Mesothelial cell of epicardium (in vitro differentiated cells): ENCODE measurements at places on chromosomes 5 and 9.

GRCh38 chr9:126379661-126380360 is 53.2 kb downstream of the MVB12B start:
- DNase-seq: no peak

DNA sequence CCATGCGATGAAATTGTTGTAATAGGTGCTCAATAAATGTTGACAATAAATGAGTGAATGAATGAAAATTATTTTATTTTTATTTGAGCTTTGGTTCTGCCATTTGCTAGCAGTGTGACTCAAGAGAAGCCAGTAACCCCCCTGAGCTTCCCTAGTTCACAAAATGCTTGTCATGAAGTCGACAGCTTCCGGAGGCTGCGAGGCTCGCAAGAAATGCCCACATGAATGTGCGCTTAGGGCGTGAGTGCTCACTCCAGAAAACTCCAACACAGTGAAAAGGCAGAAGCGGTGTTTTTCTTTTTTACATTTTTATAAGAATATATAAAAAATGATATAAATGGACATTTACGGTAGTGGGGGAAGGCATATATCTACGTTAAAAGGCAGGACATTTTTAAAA is 26.5 kb downstream of the CDKN2A start:
- no peak for DNase-seq

DNA sequence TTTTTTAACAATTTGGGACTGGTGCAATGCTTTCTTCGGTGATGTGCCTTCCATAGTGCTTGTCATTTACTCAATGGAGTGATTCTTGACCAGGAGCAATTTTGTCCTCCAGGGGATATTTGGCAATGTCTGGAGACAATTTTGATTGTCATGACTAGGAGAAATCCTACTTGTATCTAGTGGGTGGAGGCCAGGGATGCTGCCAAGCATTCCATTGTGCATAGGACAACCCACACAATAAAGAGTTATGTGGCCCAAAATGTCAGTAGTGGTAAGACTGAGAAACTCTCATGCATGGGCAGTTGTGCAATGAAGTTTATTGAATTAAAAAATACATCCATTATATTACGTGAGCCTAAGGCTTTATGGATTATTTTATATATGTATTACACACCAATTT is 70.5 kb downstream of the FOCAD start:
- DNase-seq: no peak

GRCh38 chr9:130470269-130470668 is 25.5 kb downstream of the ASS1 start:
- DNase-seq: no peak

- DNase-seq: no peak
Observed at GRCh38 chr9:125477089-125477544, 215.5 kb downstream of the GAPVD1 start.

- no peak for DNase-seq
Observed at GRCh38 chr5:7391215-7391614, 4.7 kb upstream of the ADCY2 start.

- no peak for DNase-seq
Observed at GRCh38 chr9:16884952-16885513, 14.6 kb upstream of the BNC2 start.

DNA sequence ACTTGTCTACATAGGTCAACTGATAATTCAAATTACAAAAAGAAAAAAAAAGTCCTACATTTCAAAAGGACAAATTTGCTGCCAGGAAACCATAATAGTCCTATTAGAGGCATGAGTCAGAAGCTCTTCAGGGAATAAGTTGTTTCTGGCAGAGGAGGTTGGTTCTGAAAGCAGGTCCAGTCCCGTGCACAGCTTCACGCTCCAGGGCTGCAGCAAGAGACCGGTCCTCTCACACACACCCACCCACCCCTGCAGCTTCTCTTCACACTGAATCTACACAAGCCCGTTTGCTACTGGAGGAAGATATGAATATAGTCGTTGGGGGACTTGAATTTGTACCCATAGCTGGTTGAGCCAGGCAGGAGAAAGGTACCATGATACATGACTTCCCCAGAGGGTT is 36.9 kb upstream of the SLC1A3 start:
- no peak for DNase-seq

DNA sequence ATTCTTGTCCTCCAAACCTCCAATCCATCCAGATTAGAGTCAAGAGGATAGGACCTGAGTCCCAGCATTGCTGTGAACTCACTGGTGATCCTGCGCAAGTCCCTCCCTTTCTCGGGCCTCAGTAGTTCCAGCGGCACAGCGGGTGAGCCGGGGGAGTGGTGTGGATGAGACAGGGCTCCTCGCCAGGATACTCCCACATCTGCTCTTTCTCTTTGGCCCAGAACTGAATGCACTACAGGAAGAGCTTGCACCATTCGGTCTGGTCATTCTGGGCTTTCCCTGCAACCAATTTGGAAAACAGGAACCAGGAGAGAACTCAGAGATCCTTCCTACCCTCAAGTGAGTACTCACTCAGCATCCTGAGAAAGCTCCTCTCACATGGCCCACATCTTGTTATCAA is 6.3 kb downstream of the GPX3 start:
- DNase-seq: no peak

- DNase-seq: no peak
Observed at GRCh38 chr9:114187827-114188226, 32.5 kb downstream of the COL27A1 start.

DNA sequence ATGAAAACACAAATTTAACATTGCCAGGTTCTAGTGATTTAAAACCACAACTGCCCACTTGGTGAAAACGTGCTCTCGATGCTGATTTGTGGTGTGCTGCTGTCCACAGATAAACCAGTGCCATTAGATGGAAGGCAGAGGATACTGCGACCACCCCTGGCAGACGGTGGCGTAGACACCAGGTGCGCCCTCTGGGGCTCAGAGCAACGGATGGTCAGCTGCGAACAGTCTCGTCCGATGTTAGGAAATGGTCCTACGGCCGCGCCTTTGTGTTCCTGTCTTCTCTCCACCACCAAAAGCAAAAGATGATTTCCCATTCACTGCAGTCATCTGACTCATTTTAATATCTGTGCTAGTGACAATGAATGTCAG is 43.2 kb downstream of the UBE2QL1 start:
- DNase-seq: no peak

GRCh38 chr5:19547640-19548039 is 440.4 kb downstream of the CDH18 start:
- no peak for DNase-seq

- DNase-seq: no peak
Observed at GRCh38 chr9:74742792-74743730, 144.7 kb downstream of the TRPM6 start.

DNA sequence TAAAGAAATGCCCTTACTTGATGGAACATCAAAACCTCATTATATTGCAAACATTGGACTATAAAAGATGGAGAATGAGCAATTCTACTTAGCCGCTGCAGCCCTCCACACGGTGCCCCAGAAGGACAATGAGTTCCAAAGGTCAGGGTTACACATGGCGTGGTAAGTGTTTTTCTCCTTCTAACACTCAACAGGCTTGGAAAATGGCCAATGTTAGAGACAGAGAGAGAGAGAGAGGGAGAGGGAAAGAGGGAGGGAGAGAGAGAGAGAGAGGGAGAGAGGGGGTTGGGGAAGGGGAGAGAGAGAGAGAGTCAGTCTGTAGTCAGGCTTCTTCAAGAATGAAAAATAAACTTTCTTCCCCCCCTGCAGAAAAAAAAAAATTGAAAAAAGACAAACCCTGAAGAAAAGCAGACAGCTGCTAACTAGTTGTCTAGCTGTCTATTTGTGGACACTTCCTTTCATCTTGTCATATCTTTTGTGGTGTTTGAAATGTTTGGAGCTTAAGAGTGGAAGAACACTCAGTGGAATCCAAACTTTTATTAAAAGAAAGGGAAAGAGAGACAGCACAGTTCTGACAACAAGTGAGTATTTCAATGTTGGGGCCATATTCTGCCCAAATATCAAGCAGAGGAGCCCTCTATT is 324.8 kb downstream of the TMEM38B start:
- DNase-seq: no peak

GRCh38 chr9:99374793-99375192 is 152.7 kb downstream of the SEC61B start:
- DNase-seq: no peak

DNA sequence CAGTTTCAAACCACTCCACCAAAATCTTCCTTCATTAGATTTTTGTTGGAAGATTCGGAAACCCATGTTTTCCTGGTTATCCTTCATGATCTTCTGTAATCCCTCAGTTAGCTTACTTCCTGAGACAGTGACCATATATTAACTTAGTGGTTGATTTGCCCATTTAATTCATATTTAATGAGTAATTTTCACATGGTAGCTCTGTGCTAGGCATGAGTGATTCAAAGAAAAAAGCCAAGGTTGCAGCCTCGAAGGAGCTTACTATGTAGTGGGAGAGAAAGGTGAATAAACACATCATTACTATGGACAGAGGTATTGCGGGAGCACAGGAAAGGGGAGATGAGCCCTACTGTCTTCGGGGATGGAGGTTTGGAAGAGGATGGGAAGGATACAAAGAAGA is 158.5 kb downstream of the TLE1 start:
- no peak for DNase-seq

DNA sequence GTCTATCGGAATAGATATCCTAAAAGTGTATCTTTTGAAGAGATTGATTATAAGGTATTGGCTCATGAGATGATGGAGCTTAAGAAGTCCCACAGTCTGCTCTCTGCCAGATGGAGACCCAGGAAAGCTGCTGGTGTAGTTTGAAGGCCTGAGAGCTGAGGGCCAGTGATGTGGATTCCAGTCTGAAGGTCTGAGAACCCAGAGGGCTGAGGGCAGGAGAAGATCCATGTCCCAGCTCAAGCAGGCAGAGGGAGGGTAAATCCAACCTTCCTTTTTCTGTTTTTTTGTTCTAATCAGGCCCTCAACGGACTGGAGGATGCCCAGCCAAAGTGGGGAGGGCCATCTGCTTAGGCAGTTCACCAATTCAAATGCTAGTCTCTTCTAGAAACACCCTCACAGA is 11.0 kb upstream of the ABL1 start:
- DNase-seq: no peak

DNA sequence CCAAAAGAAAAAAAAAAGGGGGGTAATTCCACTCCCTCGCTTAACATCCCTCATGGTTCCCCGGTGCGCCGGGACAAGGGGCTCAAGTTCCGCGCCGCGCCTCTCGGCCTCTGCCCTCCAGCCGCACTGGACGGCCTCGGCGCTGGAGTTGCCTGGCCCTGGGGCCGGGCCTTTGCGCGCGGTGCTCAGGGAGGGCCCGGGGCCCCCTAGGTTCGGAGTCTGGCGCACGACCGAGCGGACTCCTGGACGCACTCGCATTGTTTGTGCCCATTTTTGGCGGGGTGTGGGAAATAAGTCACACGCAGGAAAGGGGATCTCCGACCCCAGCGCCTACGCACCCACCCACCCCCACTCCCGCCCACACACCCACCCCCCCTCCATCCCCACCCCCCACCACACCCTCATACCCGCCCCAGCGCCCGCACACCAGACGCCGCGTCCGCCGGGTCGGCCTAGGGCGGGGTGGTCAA is 381 bp downstream of the MED22 start:
- no peak for DNase-seq

DNA sequence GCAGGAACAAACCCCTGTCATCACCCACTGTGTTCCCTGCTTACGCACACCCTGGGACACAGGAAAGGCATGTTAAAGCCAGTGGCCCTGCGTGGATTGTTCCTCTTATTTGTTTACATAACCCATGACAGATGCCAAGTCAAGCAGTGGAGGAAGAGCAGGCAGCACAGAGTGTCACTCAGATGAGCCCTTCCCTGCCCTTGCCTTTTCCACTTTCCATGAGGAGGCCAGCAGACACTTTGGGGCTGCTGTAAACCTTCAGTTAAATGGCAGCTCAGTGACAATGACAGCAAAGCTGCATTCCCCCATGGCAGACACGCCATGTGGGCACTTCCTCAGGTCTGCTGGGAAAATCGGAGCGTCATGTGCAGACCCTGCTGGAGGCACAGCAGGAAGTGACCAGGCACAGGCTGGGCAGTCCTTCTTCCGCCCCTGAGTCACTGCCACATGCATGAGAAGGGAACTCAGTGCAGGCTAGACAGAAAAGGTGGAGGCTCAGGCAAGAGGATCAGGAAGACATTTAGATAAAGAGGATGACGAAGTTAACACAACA is 216.8 kb upstream of the PIK3R1 start:
- DNase-seq: no peak

DNA sequence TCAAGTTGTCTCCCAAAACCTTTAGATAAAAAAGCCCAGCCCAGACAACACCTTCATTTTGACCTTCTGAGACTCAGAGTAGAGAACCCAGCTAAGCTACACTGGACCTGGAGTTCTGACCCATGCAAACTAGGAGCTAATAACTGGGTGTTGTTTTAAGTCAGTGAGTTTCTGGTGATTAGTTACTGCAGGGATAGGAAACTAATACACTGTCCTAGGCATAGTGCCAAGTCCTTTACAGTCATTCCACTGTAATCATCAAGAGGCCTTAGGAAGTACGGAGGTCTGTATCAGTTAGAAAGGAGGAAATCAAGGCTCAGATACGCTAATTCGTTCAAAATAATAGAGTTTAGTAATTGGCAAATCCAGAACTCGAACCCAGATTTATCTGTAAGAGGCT is 197.9 kb downstream of the KCTD16 start:
- DNase-seq: no peak

DNA sequence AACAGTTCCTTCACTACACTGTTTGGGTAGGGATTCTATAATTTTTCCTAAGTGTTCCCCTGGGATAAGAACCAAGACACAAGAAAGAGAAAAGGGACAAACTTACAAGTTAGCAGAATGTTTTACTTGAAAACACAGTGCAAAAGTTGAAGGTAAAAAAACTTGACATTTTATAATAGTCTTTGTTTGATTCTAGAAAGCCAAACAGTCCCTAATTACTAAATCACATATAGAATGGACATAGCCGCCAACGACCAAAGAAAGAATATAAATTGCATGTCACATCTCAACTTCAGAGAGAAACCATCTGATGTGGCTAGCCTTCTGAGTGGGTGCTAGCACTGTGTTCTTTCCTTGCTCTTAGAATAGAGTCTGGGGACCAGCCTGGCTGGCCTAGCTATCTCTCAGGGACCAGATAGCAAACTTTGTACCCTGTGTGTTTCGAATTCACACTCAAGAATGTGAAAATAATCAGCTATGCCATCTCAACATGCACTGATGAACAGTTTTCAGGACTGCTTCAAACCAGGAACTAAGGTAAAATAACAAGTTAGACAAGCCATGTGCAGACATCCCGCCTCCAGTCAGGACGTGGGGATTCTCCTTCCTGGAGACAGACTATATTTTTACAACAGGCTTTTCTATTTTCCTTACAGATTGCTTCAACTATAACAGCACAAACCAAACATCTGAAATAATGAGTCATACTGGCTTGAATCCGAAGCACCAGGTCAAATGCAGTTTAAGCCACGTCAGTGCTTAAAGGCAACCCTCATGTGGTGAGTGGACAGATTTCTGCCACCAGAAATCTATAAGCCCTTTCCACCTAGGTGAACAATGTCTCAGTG is 53.7 kb downstream of the LHFPL2 start:
- no peak for DNase-seq

DNA sequence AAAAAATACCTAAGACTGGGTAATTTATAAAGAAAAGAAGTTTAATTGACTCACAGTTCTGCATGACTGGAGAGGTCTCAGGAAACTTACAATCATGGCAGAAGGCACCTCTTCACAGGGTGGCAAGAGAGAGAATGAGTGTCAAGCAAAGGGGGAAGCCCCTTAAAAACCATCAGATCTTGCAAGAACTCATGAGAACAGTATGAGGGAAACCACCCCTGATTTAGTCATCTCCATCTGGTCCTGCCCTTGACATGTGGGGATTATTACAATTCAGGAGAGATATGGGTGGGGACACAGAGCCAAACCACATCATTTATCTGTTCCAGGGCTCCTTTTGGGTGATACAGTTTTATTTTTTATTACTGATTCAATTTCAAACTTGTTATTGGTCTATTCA is 23.2 kb upstream of the ADAMTS16 start:
- DNase-seq: no peak

- DNase-seq: no peak
Observed at GRCh38 chr5:181056431-181056830, 16.4 kb downstream of the BTNL9 start.
